Endothelial cell of umbilical vein (primary cell): ENCODE measurements at places on chromosomes 1 and 21.

DNA sequence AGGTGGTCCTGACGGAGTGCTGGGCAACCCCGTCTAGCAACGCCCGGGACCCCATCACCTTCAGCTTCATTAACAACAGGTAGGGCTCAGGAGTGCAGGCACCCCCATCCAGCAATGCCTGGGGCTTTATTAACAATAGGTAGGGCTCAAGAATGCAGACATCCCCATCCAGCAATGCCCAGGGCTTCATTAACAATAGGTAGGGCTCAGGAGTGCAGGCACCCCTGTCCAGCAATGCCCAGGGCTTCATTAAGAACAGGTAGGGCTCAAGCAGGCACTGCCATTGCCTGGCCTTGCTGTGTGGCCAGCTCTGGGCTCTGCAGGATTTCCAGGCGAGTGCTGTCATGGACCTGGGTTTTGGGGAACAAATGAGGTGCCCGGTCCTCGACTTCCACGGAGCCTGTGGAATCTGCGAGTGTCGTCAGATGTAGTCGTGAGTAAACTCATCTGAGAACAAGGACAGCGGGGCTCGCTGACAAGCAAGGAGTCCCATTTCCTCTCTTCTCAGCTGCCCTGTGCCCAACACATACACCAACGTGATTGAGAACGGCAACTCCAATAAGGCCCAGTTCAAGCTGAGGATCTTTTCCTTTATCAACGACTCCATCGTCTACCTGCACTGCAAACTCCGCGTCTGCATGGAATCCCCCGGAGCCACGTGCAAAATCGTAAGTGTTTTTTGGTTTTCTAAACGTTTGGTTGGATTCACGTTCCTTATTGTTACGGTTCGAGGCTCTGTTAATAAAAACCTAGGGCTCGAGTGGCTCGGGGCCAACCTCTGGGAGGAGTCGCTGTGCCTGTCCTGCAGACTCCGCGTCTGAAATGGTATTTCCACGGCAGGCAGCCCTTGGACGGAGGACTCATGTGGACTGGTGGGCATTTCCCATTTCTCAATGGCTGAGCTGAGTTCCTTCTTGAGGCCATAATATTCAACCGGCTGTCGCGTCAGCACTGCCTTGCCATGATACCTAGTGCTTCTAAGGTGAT lies 56.3 kb downstream of the UMODL1 start:
- no peak for DNase-seq

GRCh38 chr1:69129538-69129937 lies 438.2 kb upstream of the LRRC7 start:
- DNase-seq = no peak

GRCh38 chr1:173758980-173759379 lies 44.2 kb downstream of the KLHL20 start:
- DNase-seq = no peak

GRCh38 chr1:21335750-21336224 lies 45.5 kb upstream of the ECE1 start:
- DNase-seq = no peak

GRCh38 chr1:11720525-11720924 lies 15.4 kb upstream of the AGTRAP start:
- no peak for DNase-seq

- no peak for DNase-seq
Observed at GRCh38 chr1:204426035-204426436, 14.4 kb upstream of the PPP1R15B start.

- no peak for DNase-seq
Observed at GRCh38 chr1:70893381-70893780, 154.2 kb downstream of the PTGER3 start.

GRCh38 chr1:8216005-8216404 lies 101.9 kb upstream of the SLC45A1 start:
- DNase-seq = no peak

GRCh38 chr1:196951711-196952394 lies 8.3 kb downstream of the CFHR2 start:
- no peak for DNase-seq

GRCh38 chr1:4397196-4397595 lies 257.2 kb upstream of the AJAP1 start:
- no peak for DNase-seq

- no peak for DNase-seq
Observed at GRCh38 chr1:156200044-156200443, 6.1 kb downstream of the SLC25A44 start.

DNA sequence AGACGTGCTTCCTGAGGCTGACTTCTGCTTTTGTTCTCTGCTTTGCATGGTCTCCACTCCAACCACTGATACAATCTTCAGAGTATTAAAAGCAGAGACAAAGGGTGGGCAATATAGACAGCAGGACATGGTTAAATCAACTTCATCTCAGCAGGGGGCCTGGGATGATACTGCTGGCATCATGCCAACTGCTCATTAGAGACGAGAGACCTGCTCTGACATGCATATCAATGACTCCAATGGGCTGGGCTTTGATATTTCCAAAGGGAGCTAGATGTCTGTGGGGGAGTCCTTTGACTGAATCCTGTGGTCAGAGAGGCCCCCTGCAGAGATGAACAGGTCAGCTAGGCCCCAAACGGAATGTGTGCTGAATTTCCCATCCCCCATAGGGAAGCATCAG lies 106.6 kb downstream of the ACTL8 start:
- DNase-seq = no peak

DNA sequence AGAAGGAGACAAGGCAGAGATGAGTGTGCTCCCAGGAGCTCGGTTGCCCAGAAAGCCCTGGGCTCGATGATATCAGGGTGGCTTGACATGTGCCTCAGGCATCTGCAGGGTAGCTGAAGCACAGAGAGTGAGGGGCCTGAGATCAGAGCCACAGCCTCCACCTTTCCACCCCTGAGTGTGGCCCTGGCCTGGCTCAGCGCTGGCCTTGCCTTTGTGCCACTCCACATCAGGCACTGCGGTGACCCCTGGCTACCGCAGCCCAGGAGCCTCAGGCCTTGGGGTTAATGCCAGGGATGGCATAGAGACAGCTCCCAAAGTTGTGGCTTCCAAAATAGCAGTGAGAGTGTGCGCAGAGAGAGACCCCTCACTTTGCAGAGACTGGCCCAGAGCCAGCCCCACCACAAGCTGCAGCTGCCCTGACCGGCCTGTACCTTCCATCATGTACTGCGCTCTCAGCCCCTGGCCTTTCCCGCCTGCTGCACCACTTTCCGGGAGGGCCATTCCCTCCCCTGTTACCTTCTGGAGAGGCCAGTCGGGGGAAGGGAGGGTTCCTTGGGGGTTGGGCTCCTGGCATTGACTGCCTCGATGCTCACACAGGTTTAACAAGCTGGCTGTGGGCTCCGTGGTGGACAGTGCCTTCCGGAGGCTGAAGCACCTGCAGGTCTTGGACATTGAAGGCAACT lies 19.5 kb downstream of the PODN start:
- DNase-seq = no peak

GRCh38 chr1:31926853-31927660 lies 11.1 kb downstream of the PTP4A2 start:
- no peak for DNase-seq

DNA sequence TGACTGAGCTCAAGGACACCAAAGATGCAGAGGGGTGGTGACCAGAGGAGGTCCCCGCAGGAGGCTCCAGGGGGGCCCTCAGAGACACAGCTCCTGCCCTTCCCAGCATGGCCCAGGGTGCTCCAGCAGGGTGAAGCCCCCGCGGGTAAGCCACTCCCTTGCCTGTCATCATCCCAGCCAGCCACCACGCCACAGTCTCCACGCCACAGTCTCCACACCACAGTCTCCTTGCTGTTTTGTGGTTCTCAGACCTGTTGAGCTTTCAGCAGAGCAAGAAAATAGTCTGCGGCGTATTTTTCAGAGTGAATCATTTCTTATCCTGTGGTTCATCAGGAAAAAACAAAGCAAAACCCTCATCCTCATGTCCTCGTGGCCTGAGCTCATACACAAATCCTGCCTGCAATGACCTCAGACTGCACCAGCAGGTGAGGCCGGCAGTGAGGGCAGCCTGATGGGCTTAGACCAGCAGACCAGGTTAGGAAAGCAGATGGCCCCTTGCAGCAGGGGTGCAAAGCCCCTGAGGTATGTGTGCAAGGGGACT lies 25.7 kb upstream of the ABCG1 start:
- DNase-seq = peak; percentile 27
